H1 (cell line): ENCODE measurements at places on chromosomes 5 and 9.

DNA sequence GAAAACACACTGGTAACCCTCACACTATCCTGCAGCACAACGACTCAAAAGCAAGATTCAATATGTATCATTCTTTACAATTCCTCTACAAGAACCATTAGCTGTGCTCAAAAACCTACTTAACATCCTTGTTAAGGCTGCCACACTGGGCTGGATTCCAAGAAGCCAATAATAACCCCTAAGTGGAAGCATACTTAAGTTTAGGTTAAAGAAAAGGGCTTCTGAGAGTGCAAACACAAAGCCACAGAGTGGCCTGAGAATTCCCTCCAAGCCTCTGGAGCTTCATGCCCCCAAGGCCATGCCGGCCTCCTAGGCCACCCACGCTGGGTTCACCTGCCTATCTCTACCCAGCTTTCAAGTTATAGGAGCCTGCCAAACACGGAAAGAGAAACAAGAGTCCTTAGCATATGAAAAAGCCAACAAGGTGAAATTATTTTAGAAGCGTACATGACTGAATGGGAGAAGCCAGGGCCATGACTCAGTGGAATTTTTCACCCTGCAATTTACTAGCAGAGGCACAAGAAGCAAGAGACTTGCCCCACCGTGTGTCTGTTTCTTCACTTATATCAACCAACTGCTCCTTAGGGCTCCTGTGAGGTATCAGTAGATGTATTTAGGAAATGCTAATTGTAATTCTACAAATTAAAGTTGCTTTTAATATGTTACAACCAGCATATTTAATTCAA, 293.0 kb downstream of the SPOCK1 start:
- DNase-seq = no peak

DNA sequence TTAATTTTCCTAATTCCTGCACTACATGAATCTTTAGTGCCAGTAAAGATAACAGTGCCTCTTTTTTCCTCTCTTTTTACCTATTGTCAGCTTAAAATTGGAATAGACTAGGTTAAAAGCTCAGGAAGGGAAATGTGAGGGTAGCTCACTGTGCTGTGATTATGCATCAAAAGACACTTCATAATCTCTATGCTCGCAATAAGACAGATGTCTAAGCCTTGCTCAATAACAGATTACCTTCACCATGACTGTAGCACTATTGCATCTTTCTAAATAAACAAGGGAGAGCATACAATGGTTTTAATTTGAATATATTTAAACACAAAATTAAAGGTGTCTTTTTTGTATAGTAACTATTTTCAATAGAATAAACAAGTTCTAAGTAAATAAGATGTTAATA, 130.1 kb downstream of the FBN2 start:
- DNase-seq = no peak

GRCh38 chr9:109789556-109789955, 9.6 kb downstream of the PALM2AKAP2 start:
- no peak for DNase-seq

DNA sequence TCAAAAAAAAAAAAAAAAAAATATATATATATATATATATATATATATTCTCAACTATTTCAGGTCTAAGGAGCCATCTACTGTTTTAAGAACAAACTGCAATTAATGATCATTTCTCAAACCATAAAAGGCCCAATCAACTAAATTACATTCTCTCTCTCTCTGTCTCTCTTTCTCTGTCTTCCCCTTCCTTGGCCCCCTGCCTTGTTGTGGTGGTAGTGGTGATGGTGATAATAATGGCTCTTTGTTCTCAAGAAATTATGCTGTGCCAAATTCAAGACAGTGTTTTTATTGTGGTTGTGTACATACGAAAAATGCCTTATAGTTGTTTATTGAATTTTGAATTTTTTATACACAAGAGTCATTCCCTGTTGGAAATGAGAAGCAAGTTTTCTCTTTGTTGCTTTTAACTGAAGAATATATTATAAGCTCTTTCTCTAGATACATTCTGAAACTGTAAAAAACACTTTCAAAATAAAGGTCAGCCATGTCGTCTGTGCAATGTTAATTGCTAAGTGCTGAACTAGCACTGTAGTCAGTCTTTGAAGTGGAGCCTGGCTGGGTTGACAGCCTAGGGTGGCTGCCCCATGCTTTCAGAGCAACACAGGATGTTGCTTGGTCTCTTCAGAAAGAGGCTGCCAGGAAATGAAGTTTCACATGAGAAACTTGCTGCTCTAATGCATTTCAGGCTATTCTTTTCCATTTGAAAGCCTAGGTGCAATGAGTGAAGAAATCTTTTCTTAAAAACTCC, 96.0 kb downstream of the HINT1 start:
- DNase-seq = no peak

GRCh38 chr5:93421987-93422401, 159.0 kb downstream of the NR2F1-AS1 start:
- no peak for DNase-seq

DNA sequence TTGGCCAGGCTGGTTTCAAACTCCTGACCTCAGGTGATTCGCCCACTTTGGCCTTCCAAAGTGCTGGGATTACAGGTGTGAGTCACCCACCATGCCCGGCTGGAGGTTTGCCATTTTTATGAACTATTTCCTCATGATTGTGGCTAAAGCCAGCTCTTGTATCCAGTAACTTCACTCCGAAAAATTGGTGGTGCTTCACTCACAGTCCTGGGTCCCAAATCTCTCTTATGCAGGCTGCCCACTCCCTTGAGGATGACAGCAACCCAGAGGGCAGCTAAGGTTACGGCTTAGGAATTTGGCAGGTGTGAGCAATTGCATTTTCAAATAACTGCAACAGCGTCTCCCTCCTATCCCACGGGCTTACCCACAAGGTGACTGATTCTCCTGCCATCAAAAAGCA, 23.4 kb upstream of the FUBP3 start:
- DNase-seq = no peak

GRCh38 chr5:133589286-133589685, 23.1 kb downstream of the FSTL4 start:
- no peak for DNase-seq

GRCh38 chr9:100724886-100725285, 147.0 kb downstream of the CAVIN4 start:
- no peak for DNase-seq

DNA sequence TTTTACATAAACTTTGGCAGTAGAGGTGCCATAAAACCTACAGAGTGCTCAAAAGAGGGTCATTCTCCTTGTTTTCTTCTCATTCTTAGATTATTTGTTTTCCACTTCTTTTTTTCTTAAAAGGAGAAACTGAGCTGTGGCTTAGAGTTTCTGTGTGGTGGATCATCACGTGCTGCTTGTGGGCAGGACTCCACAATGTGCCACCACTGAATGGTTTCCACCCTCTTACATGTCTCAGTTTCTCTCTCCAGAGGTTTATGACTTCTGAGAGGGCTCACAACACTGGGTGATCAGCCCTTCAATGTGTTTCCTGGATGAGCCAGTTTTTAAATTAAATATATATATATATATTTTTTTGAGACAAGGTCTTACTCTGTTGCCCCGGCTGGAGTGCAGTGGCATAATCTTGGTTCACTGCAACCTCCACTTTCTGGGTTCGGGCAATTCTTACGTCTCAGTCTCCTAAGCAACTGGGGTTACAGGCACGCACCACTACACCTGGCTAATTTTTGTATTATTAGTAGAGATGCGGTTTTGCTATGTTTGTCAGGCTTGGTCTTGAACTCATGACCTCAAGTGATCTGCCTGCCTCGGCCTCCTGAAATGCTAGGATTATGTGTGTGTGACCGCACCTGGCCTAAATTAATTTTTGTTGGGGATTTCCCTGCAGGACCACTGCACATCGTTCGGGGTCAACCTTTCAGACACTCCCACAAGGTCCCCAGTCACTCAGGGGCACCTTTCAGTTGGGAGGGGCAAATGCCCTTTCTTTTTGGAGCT, 3.1 kb upstream of the UNC13B start:
- no peak for DNase-seq

- no peak for DNase-seq
Measured at GRCh38 chr9:113311961-113312360, 8.8 kb upstream of the RNF183 start.

GRCh38 chr5:57033103-57033502, 81.2 kb upstream of the MIER3 start:
- no peak for DNase-seq

- DNase-seq = no peak
Measured at GRCh38 chr5:104763216-104763615, 1200.6 kb upstream of the NUDT12 start.

DNA sequence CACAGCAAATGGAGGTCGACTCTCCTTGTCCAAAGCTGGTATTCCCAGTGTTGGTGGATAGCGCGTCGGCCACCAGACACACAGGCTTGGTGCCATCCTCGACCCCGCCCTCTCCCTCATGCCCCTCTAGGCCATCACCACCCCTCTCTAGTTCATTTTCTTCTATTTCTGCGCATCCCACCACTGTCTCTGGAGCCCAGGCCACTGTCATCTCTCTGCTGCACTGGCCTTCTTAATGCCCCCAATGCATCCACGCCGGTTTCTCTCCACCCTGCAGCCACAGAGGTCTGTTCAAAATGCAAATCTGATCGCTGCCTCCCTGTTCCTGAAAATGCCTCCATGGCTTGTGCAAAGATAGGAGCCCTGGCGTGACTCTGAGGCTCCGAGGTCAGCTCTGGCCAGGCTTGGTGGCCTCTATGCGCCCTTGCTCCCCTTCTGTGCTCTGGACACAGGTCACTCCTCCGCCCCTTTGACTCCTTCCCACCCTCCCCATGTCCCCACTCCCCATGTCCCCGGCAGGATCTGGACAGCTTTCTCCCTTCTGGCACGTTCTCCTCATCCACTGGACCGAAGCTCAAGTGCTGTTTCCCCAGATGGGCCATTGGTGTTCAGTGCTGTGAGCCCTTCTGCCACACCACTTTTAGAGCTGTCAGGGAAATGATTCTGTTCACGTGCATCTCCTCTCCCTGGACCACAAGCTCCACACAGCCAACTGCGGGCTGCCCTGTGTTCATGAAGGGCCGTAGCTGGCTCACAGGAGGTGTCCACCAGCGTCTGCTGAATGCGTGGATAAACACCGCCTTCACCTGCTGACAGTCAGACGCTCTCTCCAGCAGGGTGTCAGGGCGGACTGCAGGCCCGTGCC, 59.5 kb upstream of the RNF130 start:
- DNase-seq = no peak

GRCh38 chr5:139898981-139899380, 103.4 kb downstream of the PSD2 start:
- no peak for DNase-seq

DNA sequence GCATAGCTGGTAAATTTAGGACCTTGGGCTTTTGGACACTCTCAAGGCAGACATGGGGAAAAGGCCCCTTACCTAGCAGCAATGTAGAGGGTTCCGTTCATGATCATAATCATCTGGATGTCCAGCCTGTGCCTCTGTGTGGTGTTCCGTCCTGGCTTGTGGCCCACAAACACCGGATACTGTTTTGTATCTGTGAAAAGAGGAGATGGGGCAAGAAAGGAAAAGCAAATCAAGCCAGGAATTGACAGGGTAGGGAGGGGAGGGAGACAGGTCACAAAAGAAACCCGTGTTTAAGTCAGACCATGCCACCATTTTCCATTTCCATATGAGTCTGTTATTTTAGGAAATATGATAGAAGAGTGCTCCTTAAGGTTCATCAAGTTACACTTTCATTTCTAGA, 72.5 kb downstream of the SEMA6A start:
- DNase-seq = no peak

DNA sequence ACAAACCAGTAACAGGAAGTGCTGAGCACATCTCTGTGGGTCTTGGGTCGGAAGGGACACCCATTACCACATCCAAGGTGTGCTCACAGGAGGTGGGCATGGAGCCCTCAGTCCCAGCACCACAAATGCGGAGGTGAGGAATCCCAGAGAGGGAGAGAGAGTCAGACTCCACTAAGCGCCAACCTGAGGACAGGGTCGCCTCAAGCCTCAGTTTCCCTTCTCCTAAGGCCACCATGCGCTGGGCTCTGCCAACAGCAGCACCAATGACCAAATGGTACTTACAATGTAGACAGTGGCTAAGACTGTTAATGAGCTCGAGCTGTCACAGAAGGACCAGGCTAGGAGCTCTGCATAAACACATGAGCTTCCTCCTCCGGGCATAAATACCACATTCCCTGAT, 43.1 kb downstream of the BICD2 start:
- peak; percentile 17 for DNase-seq

DNA sequence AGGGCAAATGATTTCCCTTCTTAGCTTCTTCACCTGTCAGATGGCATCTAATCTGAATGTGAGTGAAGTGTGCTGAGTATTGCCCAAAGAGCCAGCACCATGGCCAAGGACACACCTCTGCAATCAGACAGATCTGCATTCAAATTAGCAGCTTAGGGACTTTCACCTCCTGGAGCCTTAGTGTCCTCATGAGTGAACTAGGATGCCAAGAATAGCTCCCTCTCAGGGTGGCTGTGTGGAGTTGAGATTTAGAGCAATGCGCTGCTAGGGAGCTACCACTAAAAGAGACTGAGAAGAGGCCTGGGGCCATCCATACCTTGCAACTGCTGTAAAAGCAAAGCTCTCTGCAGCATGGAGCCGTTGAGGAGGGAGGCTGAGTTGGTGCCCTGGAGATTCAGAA, 1.4 kb downstream of the CIZ1 start:
- no peak for DNase-seq

- no peak for DNase-seq
Measured at GRCh38 chr9:37852222-37852621, 51.6 kb downstream of the DCAF10 start.

- DNase-seq = no peak
Measured at GRCh38 chr9:121326130-121326838, 43.8 kb downstream of the STOM start.

- DNase-seq = no peak
Measured at GRCh38 chr5:56588131-56588487, 227.2 kb upstream of the MAP3K1 start.

- DNase-seq = no peak
Measured at GRCh38 chr5:80763873-80764647, 109.3 kb upstream of the DHFR start.

GRCh38 chr5:138569782-138570181, 5.4 kb downstream of the HSPA9 start:
- no peak for DNase-seq

- DNase-seq = no peak
Measured at GRCh38 chr9:92963831-92964606, 16.7 kb downstream of the FGD3 start.

DNA sequence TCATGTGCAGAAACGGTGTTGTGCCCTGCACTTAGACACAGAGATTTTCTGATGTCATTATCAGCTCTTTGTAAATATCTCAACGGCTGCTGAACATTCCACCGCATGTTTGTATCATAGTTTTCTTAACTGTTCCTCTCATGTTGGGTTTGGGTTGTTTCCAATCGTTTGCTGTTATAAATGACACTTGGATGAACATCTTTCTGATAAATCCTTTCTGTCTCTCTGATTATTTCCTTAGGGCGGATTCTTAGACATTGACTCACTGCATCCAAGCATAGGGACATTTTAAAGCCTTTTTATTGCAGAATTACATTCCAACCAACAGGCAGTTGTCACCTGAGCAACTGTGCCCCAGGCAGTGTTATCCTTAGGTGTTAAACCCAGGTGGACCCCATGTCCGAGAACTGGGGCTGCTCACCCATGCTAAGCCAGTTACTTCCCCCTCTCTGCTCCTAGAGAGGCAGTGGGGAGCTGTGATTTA, 28.5 kb downstream of the COL5A1 start:
- no peak for DNase-seq
